Activated CD8-positive, alpha-beta T cell treated with anti-CD3 and anti-CD28 coated beads, Interleukin-2, amount 10 ng/mL, durations not matched to agents 7 days and 5 days (primary cell): ENCODE measurements at places on chromosomes 13 and 19.

DNA sequence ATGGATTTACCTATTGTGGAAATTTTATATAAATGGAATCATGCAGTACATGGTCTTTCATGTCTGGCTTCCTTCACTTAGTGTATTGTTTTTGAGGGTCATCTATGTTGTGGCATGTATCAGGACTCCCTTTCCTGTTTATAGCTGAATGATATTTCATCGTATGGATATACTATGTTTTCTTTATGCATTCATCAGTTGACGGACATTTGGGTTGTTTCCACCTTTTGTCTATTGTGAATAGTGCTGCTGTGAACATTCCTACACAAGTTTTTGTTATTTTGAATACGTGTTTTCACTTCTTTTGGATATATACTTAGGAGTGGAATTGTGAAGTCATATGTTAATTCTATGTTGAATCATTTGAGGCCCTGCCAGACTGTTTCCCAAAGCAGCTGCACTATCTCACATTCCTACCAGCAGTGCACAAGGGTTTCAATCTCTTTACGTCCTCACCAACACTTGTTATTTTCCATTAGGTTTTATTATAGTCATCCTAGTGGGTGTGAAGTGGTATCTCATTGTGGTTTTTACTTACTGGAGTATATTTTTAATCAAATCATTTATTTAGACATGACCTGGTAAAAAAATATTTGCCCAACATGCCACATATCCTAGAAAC is 262.7 kb downstream of the DLEU7 start:
- H3K27ac ChIP-seq, result no peak overlapping the region
- H3K4me3 ChIP-seq, result no peak overlapping the region
- H3K27me3 ChIP-seq, result peaks cover 7% of the 10 kb centered on the region
- H3K4me1 ChIP-seq, result no peaks in the 10 kb centered on the region
- H3K36me3 ChIP-seq, result no peaks in the 10 kb centered on the region
- no peak for DNase-seq

GRCh38 chr13:112995395-112996191 is 26.6 kb downstream of the MCF2L start:
- H3K4me3 ChIP-seq, result no peak overlapping the region
- H3K27ac ChIP-seq, result no peak overlapping the region
- no peaks in the 10 kb centered on the region for H3K4me1 ChIP-seq
- H3K27me3 ChIP-seq, result no peaks in the 10 kb centered on the region

DNA sequence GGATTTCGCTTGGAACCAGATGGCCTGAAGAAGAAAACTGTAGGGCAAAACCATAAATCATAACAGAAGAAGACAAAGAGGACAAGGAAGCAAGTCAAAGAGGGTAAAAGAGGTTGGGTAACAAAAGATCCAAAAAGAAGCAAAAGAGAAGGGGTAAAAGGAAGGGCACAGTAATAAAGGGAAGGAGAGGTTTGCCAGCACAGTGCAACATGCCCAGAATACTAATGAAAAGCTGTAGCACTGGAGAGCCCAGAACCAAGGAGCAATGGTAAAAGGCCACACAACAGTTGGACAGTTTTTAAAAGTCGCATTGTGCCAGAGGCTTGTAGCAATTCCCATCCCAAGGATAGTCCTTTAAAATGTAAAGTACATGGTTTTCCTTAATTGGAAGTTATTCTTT is 506.6 kb downstream of the PCDH9 start:
- H3K36me3 ChIP-seq, result no peaks in the 10 kb centered on the region
- H3K4me3 ChIP-seq, result no peak overlapping the region
- DNase-seq, result no peak
- H3K4me1 ChIP-seq, result no peaks in the 10 kb centered on the region
- no peak overlapping the region for H3K27ac ChIP-seq

- peak; percentile 36 for DNase-seq
- H3K4me1 ChIP-seq, result peaks cover 57% of the 10 kb centered on the region
- peak overlapping the region; percentile 72 for H3K27ac ChIP-seq
- no peaks in the 10 kb centered on the region for H3K27me3 ChIP-seq
Measured at GRCh38 chr19:49809160-49809940, 3.7 kb downstream of the FUZ start.

DNA sequence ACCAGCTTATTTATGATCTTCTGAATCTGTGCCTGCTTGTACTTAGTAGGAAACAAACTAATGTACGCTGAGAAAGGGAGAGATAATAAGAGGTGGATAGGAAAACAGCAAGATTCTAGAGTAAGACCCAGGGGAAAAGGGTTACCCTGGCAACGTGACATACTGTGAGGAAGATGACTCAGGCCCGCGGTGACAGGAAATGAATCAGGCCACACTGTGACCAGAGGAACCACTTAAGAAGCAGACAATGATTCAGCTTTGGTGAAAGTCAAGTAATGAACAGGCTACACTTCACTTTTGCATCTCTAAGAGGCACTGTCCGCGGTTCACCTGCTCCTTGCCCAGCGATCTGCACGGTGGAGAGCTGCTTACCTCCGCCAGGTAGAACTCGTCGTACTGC is 158.2 kb downstream of the NALCN start:
- H3K4me1 ChIP-seq, result peaks cover 15% of the 10 kb centered on the region
- DNase-seq, result peak; percentile 80
- no peaks in the 10 kb centered on the region for H3K36me3 ChIP-seq
- H3K27ac ChIP-seq, result peak overlapping the region; percentile 10
- H3K4me3 ChIP-seq, result no peak overlapping the region
- peaks cover 26% of the 10 kb centered on the region for H3K27me3 ChIP-seq
